ENCODE measurements at places on chromosomes 12 and 14. TPM values are rescaled to one million over a fixed set of nuclear protein-coding genes. Genes with fewer than 3 reads are reported as not detected.

Gene TPPP2
- total RNA-seq, result not detected

Gene NPFF
- 3.0 TPM for total RNA-seq

Gene IAPP
- total RNA-seq, result not detected

Gene SFSWAP
- total RNA-seq, result 31.4 TPM

Gene KRT76
- total RNA-seq, result not detected

DNA sequence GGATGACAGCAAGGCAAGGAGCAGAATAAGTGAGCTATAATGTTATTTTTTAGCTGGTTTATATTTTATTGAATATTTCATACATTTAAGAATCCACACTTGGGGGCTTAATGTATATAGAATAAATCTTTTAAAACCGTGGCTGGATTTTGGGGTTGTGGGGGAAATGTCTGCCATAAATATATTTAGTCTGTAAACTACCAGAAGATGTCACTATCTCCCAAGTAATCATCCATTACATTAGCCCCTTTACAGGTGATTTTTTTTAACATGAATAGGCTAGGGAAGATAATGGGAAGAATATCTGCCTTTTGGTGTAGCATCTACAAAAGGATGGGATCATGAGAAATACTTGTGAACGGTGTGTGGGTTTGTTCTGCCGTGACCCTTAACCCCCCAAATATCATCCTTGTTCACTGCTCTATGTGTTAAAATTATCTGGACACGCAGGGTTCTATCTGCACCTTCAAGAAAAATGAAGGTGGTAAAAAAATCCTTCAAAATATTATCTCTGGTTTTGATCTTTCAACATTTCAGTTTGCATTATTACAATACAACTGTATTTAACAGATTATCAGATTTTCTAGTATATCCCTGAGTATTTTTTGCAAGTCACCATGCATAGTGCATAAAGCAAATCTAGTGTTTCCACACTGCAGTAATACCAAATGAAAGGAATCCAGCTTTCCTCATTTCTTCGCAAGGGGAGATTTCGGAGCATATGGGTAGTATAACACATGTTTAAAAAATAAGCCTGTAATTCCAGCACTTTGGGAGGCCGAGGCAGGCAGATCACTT is 8.0 kb upstream of the SLC17A8 start:
- DNase-seq, result no peak

DNA sequence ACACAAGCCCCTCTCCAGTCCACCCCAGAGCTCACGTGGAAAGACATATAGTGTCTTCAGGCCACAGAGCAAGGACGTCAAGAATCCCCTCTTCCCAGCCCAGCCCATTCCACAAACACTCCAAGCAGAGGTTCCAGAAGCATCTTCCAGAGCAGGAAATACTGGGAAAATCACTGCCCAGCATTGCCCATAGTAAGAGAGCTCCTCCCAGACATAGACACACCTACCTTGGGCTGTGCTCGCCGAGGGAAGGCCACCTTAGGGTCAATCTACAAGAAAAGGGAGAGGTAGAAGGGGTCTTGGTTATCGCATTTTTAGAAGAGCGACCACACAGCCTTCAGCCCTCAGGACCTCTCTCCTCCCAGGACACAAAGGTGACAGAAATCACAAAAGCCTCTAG is 4.5 kb downstream of the MSI1 start:
- no peak for DNase-seq

- no peak for DNase-seq
These were observed 42.5 kb upstream of the CATSPERB start for GRCh38 chr14:91774140-91775096.

GRCh38 chr12:2641761-2642160 is 153.0 kb upstream of the FKBP4 start:
- DNase-seq, result no peak

DNA sequence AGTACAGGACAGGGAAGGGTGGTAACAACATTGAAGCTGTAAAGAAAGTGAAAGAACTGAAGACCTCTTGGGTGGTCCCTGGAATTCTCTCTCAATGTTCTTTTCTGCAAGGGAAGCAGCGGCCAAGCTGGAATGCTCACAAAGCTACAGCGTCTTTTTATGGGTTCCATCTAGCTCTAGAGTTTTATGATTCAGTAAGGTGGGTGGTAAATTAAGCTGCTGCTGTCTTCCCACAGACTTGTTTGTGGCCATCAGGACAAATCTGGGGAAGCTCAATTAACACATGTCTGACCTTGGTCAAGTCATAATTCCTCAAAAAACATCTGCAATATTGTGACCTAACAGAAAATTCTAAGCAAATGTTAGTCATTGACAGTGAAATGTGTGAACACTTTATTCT is 139.1 kb downstream of the MED13L start:
- DNase-seq, result peak; percentile 29

DNA sequence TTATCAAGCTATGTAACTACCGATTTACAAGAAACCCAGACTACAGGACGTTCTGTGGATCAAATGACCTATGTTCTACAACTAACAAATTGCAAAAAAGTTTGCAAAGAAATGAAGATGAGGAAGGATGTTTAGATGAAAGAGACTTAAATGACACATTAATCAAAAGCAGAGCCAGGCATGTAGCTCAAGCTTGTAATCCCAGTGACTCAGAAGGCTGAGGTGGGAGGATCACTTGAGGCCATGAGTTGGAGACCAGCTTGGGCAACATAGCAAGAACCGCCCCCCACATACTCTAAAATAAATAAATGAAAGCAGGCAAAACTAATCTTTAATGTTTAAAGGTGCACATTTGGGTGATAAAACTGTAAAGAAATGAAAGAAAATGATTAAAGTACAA is 331.9 kb downstream of the BTG1 start:
- DNase-seq, result no peak

DNA sequence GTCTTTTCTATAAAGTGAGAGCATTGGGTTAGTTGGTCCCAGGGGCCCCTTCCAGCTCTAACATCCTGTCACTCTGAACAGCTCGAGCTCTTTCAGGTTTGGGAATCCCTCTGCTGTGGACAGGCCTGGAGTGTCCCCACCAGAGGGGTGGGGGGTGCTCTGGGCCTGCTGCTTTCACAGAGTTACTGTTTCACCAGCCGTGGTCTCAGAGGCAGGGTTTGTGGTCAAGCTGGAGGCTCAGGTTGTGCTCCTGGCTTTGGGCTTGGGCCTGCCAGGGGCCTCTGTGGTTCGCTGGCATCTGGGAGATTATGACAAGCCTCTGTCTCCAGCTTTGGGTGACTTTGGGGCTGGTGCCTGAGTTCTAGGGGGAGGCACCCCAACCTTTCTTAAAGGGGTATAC is 59.6 kb downstream of the FBXL14 start:
- DNase-seq, result no peak
